ENCODE measurements at places on chromosomes 3 and 15.

DNA sequence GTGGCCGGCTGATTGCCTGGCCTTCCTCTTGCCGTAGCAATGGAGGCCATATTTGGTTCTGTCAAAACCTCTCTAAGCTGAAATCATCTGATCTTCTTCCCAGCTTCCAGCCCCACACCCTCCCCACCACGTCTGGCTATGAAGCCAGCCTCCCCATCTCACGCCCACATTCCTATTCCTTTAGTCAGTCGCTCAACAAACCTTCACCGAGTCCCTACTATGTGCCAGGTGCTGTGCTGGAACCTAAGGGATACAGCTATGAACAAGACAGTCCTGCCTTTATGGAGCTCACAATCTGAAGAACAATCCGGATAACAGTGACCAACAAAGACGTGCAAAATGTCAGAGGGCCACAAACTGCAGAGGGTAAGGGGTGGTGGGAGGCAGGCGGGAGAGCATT lies 31.9 kb upstream of the SMAD6 start:
- DNase-seq, result no peak

DNA sequence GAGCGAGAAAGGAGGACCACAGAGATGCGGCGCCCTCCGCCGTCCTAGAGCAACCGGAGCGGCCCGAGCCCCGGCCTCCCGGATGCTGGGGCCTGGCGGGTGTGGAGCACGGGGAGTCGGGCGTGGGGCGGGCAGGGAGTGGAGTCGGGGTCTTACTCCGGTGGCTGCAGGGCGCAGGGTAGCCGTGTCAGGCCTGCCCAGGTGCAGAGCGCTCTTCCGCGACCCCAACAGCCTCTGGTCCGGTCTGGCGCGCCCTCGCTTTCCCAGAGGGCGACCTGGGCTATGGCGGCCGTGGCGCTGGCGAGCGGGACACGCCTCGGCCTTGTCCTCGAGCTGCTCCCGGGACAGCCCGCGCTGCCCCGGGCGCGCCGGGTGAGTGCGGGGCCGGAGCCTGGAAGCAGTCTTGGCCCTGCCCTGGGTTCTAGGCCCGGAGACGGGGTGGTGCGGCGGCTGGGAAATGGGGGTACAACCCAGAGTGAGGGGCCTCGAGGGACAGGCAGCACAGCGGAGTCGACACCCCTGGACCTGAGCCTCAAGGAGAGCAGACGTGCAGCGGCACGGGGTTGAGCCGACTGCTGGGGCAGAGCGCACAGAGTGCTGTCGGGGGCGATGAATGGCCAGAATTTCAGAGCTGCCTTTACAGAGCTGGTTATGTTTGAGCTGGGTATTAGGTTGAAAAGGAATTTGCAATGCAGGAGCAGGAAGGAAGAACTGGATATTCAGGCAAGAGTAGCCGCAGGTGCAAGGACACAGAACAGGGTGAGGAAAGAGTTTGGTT lies at the start of gene ZNF662:
TSS of gene ZNF662 (plus strand) at position 73 of the 778 bp plus-strand sequence. CDS start 1,973 bp downstream, outside the sequence.
- DNase-seq, result peak; percentile 20

DNA sequence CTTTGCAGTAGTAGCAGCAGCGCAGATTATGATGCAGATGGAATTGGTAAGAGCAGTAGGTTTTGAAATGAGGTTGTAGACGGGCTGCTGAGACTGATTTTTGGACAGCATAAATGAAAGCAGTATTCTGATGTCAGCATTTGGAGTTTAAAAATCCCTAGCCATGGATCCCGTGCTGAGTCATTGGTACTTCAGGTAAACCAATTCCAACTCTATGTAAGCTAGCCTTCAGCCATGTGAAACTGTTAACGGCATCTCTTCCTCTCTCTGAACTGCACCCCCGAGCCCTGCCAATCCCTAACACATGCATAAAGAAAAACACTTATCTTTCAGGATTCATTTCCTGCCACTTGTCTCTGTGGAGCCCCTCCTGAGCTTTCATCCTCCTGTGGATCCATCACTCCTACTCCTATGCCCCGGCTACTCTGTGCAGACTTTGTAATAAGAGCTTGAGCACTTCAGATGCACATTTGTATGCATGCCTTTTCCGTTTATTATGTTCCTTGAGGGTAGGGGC lies 119.0 kb downstream of the AKAP13 start:
- DNase-seq, result no peak

- peak; percentile 1 for DNase-seq
Observed at GRCh38 chr3:161770484-161771386, 274.1 kb downstream of the OTOL1 start.

DNA sequence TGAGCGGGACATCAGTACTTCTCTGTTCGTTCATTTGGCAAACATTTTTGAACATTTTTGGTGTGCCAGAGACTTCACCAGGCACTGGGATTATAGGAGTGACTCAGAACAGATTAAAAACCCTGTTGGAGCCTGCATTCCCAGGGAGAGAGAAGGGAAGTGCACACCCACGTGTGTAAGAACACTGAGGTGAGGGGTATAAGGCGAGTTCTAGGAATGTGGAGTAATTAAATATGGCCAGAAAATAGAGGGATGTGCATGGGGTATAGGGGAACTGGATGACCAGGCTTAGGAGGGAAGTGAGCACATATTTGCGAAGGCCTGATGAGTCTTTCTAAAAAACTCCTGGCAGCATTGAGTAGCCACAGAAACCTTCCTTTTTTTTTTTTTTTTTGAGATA lies 401.2 kb upstream of the C2CD4B start:
- DNase-seq, result peak; percentile 36

GRCh38 chr15:76208786-76209424 lies 102.4 kb downstream of the ETFA start:
- DNase-seq, result no peak

DNA sequence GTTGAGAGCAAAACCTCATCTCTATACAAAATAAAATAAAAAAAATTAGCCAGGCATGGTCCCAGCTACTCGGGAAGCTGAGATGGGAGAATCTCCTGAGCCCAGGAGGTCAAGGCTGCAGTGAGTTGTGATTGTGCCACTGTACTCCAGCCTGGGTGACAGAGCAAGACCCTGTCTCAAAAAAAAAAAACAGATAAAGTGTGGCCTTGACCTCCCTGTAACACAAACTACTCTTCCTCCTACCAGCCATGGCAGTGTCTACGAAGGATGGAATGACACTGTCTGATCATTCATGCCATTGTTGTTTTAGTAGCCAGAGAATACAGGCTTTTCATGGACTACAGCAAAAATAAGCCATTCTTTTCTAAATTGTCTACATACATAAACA lies 117.1 kb upstream of the IQSEC1 start:
- DNase-seq, result no peak

- no peak for DNase-seq
Observed at GRCh38 chr3:130299531-130299930, 45.9 kb upstream of the COL6A5 start.

- no peak for DNase-seq
Observed at GRCh38 chr15:39358441-39359041, 222.3 kb upstream of the THBS1 start.

DNA sequence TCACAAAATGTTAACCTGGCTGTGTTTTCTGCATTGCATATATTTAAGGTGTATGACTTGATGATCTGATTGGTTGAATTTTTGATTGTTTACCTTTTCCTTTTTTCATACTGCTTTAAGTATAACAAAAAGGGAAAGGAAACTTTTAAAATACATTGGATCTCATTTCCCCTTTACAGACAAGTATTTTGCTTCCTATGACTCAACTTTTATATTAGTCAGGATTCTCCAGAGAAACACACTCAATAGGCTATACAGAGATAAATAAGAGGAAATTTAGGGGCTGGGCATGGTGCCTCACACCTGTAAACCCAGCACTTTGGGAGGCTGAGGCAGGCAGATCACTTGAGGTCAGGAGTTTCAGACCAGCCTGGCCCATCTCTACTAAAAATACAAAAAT lies 205.8 kb downstream of the TJP1 start:
- DNase-seq, result peak; percentile 13

- peak; percentile 27 for DNase-seq
Observed at GRCh38 chr15:51751697-51752683, 593 bp downstream of the TMOD2 start.

DNA sequence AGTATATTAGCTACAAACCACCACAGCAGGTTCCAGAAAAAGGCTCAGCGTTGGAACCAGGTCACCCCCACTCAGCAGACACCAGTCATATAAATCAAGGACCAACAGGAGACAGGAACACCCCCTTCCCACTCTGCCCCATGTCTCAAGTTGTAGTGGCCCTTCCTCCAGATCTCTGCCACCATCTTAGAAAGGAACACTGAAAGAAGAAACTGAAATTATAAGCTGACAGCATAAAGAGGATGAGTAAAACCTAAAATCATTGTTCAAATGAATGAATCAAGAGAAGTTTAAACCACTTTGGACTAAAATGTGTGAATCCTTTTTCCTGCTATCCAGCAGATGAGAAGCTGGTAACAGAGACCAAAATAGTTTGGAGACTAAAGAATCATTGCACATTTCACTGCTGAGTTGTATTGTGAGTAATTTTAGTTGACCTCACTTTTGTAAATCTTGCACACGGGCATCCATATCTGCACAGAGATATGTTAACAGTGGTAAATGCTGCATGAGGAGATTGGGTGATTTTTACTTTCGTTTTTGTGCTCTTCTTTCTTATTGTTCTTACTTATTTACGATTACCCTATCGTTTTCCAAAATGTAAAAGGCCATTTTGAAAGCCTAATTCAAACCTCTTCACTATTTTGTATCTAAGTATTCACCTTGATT lies 19.8 kb downstream of the CCR3 start:
- no peak for DNase-seq

GRCh38 chr3:155189478-155189877 lies 104.0 kb downstream of the STRIT1 start:
- DNase-seq, result no peak

- peak; percentile 10 for DNase-seq
Observed at GRCh38 chr3:191290311-191291025, 38.7 kb upstream of the CCDC50 start.

GRCh38 chr3:21649519-21649918 lies 101.5 kb downstream of the ZNF385D start:
- no peak for DNase-seq

DNA sequence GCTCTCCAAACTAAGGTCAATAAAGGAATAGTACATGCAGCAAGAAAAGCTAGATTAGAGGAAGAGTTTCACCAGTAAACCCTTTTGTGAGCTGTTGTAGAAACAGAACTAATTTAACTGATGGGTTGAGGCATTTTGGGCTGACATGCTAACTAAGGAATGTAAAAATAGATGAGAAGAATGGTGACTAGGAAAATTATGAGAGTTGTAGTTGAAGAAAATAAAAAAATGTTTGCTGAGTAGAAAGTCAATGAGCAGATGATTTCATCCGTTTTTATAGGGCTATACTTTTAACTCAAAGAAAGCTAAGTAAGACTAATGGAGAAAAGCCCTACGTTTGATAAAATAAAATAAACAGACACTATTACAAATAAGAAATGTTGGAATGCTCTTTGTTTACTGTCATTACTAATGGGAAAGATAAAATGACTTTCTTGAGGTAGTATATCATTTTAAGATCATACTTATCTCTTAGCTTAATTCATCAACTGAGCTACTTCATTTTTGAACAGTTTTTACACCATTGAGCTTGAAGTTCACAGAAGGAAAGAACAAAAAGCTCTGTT lies 209.4 kb upstream of the DPH6 start:
- DNase-seq, result peak; percentile 19

DNA sequence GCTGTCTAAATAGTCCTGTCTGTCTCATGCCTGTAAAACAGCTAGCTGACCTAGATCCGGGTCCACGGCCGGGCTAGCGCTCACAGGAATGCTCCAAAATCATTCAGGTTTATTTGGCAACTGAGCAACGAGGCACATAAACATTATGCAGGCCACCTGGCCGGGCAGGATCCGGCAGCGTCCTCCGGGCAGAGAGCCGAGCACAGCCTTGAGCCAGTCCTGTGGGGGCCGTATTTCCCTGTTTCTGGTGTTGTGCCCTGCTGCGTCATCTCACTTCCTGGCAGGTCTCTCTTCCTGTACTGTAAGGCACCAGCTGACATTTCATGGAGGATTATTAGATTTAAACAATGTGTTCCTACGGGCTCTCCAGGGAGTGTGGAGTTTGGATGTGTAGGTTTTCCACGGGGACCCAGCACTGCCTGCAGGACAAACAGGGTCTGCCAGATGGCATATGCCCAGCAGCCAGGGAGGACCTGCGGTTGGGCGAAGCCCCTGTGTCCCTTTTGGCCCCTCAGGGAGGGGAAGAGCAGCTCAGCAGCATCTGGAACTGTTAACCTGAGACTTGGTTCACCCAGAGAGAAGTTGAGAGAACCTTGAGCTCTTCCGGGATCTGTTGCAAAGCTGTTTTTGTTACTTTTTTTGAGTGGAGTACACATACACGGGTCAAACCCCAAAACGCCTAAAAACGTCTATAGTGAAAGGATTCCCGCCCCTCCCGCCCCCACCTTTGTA lies 16.6 kb upstream of the LRRK1 start:
- DNase-seq, result peak; percentile 86
